ENCODE measurements at places on chromosomes 1 and 21. TPM values are rescaled to one million over a fixed set of nuclear protein-coding genes. Genes with fewer than 3 reads are reported as not detected.

The CFAP74 gene
- total RNA-seq = not detected

The SLC27A3 gene
- total RNA-seq = 65.2 TPM

The TNFRSF18 gene
- not detected for total RNA-seq

The CD247 gene
- total RNA-seq = not detected

The TNNI3K gene
- not detected for total RNA-seq

The TRABD2B gene
- 0.93 TPM for total RNA-seq

The CSMD2 gene
- 0.58 TPM for total RNA-seq

The C8B gene
- not detected for total RNA-seq

The GJA9 gene
- total RNA-seq = not detected

The GJB3 gene
- not detected for total RNA-seq

The ESPN gene
- total RNA-seq = under 0.01 TPM

The COL8A2 gene
- 21.4 TPM for total RNA-seq

The CDC42SE1 gene
- 20.0 TPM for total RNA-seq

The CD34 gene
- 6.6 TPM for total RNA-seq

The SDC3 gene
- 23.4 TPM for total RNA-seq

The CAMK1G gene
- total RNA-seq = 0.58 TPM

The FAM151A gene
- total RNA-seq = not detected

The RHEX gene
- total RNA-seq = not detected

The CACNA1S gene
- total RNA-seq = 0.94 TPM

The PTGFRN gene
- 58.3 TPM for total RNA-seq

The LAX1 gene
- total RNA-seq = not detected

The SLC25A34 gene
- total RNA-seq = 3.9 TPM

The SELE gene
- total RNA-seq = not detected

The PDE9A gene
- total RNA-seq = 1.1 TPM

The CAPN8 gene
- not detected for total RNA-seq

The CENPF gene
- total RNA-seq = 1.9 TPM

The OR6N1 gene
- not detected for total RNA-seq

The FCGR1A gene
- total RNA-seq = not detected

The RORC gene
- not detected for total RNA-seq

The ETV3L gene
- not detected for total RNA-seq

The CLDN17 gene
- total RNA-seq = not detected

The S100A3 gene
- total RNA-seq = 2.5 TPM

The TMEM82 gene
- total RNA-seq = not detected

The CELSR2 gene
- 1.2 TPM for total RNA-seq

The SYT6 gene
- not detected for total RNA-seq

The PTPRC gene
- not detected for total RNA-seq

The OR2L5 gene
- total RNA-seq = not detected

The TACSTD2 gene
- total RNA-seq = not detected

The KRTAP11-1 gene
- not detected for total RNA-seq

The LGR6 gene
- not detected for total RNA-seq

The PANK4 gene
- total RNA-seq = 12.9 TPM

The NPHS2 gene
- not detected for total RNA-seq

The CDC14A gene
- 5.0 TPM for total RNA-seq

The CHODL gene
- not detected for total RNA-seq

The OR2L3 gene
- not detected for total RNA-seq

The C1orf87 gene
- total RNA-seq = not detected

The SLC26A9 gene
- not detected for total RNA-seq

The HCRTR1 gene
- 0.70 TPM for total RNA-seq

The TTC39A gene
- total RNA-seq = not detected

The ATP6V1G3 gene
- 0.23 TPM for total RNA-seq

The OR2L2 gene
- not detected for total RNA-seq

The KRTAP21-2 gene
- total RNA-seq = not detected

The CRYZ gene
- total RNA-seq = 20.7 TPM

The SLC44A5 gene
- total RNA-seq = 0.26 TPM
